LHCN-M2 (cell line): ENCODE measurements at places on chromosomes 13 and 19.

DNA sequence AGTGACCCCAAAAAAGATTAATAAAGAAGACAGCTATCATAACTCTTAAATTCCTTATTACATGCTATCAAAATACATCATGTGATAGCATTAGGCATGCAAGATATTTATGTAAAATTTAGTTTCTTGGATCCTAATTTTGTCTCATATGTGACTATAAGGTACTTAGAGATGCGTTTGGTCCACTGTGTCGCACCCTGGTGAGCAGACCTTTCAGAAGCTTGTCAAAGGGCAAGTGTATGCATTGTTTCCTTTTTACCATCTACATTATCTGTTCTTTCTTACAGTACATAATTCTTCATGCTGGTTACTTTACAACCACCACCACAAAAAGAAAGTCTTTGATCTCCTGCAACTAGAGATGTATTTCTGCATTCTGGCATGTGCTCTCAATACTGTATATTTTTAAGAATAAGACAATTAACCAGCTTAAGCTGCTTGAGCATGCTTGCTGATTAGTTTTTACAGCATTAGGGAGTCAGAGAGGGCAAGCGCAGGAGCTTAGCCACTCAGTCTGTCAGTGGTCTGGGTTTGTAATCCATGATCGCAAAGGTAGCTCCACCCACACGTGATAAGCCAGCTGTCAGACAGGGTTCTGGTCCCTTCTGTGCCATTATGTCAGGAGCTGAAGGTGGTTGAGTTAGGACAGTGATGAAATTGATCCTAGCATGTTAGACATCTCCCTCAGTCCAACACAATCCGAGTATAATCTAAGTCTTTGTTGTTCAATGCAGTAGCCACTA lies 500.9 kb downstream of the MYO16 start:
- DNase-seq: no peak

DNA sequence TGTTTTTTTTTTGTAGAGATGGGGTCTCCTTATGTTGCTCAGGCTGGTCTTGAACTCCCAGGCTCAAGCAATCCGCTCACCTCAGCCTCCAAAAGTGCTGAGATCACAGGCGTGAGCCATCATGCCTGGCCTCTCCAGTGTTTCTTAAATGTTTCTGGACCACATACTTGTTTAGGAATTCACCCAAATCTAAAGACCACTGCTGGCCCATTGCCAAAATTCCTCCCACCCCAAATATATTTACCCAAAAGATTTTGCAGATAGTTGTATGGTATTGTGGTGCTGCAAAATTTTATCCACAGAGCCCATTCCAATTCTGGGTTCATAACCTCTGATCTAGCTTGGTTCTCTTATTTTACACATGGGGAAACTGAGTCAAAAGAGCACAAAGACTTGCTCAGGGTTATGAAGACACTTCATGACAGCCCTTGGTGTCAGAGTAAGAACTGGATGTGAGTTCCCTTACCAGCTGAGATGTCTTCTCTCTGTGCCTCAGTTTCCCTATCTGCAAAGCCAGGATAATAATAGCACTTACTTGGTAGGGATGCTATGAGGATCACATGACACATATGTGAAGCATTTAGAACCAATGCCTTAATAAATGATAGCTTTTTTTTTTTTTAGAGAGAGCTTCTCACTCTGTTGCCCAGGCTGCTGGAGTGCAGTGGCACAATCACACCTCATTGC lies 10.9 kb downstream of the NFILZ start:
- no peak for DNase-seq

- DNase-seq: no peak
Measured at GRCh38 chr19:3323026-3323425, 43.4 kb upstream of the NFIC start.

DNA sequence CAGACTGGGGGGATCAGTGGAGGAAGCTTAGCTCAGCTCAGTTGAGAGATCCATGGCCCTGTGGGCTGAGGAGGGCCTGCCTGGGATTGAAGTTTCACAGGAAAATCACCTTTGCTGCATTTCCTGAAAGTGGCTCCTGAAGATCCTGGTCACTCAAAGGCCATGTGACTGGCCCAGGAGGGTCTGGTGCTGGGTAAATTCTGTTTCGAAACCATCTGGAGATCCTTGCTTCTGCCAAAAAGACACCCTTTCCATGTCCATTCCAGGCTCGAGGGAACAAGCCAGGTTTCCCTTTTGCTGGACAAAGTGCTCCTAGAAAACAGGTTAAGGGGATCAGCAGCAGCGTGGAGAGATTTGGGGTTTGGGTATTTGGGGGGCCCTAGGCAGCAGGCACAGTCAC lies 293.3 kb downstream of the ZNF536 start:
- DNase-seq: no peak

DNA sequence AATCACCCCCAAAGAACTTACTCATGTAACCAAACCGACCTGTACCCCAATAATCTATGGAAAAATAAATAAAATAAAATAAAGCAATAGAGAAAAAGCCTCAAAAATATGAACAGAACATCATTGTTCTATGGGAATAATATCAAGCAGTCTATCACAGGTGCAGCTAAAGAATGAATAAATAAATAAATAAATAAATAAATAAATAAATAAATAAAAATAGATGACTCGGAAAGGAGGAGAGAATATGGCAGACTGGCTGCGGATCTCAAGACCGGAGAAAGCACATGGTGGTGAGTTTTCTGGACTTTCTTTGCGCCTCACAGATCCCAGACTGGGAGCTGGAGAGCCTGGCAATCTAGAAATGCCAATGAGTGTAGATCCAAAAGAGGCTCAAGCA lies 22.4 kb upstream of the CEACAM20 start:
- no peak for DNase-seq

DNA sequence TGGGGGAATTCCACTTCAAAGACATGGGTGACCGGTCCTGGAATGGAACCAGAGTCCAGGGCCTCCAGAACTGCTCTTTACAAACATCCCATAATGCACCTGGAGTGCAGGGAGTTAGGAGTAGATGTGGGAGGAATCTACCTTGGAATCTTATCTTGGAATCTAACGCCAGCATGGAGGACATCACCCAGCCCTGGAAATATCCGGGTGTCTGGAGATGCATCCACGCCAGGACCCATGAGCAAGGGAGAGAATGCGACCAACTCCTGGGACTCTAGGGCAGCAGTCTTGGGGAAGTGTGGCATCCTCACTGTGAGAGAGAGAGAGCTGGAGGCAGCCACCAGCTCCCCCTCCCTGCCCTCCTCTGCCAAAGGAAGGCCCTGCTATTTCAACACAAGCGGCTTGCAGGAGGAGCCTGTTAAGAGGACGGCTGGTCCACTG lies 211.8 kb downstream of the UQCRFS1 start:
- no peak for DNase-seq

- no peak for DNase-seq
Measured at GRCh38 chr13:99955747-99956472, 15.7 kb downstream of the ZIC5 start.

- DNase-seq: peak; percentile 81
Measured at GRCh38 chr19:6530386-6531162, at the start of gene TNFSF9. TSS of gene TNFSF9 (plus strand) at chr19:6531026. CDS start at chr19:6531037, 11 bp downstream.

- DNase-seq: peak; percentile 65
Measured at GRCh38 chr19:51681286-51681941, 11.7 kb upstream of the SPACA6 start.

DNA sequence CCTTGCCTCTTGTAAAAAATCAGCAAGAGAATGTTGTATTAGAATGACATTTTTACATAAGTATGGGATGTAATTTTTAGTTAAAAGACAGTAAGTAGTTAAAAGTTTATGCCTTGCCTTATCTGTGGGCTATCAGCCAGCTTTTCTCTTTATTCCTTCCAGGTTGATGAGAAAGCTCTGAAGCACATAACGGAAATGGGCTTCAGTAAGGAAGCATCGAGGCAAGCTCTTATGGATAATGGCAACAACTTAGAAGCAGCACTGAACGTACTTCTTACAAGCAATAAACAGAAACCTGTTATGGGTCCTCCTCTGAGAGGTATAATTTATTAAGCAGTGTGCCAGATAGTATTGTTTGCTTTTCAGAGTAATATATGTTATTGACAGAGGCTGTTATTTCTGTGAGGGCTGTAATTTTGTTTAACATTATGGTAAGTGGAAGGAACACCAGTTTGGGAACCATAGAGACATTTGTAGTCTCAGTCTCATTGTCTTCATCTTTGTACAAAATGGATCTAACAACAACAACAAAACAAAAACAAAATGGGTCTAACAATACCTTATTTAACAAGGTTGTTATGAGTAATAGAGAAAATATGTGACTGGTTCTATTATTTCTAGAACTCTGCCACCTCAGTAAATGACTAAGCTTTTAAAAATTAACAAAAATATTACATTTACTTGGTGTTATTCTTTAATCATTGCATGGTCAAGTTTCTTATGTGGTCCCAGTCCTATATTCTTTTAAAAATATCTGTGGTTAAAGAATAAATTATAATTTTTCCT lies 112.8 kb downstream of the TDRD3 start:
- DNase-seq: peak; percentile 30

GRCh38 chr13:73063166-73063565 lies 4.4 kb downstream of the KLF5 start:
- no peak for DNase-seq

DNA sequence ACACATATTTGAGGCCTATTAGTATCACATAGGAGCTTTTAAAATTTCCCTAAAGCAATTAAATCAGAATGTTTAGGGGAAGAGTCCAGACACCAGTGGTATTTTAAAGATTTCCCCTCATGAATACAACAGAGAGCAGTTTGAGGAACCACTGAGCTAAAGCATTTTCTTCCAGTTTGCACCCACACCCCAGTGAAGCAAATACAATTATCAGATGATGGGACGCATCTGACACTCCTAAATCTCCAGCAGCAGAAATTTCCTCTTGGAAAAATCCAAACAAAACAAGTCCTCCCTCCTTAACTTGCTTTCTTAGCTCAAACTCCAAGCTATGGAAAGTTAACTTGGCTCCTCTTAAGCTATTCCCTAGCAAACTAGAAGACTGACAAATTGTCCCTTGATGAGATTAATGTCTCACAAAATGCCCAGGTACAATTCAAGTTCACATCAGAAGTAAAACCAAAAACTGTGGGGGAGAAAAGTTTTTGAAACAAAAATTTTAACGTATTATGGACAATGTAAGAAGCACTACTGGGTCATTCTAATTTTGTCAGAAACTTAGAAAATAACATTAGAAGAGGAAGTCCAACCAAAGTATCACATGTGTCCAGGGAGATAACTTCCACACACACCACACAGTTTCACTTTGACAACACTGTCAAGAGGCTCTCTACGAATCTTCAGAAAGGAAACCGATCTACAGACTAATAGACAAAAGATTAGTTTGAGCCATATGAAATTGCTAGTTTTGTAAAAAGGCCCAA lies 74.1 kb downstream of the ABCC4 start:
- no peak for DNase-seq

DNA sequence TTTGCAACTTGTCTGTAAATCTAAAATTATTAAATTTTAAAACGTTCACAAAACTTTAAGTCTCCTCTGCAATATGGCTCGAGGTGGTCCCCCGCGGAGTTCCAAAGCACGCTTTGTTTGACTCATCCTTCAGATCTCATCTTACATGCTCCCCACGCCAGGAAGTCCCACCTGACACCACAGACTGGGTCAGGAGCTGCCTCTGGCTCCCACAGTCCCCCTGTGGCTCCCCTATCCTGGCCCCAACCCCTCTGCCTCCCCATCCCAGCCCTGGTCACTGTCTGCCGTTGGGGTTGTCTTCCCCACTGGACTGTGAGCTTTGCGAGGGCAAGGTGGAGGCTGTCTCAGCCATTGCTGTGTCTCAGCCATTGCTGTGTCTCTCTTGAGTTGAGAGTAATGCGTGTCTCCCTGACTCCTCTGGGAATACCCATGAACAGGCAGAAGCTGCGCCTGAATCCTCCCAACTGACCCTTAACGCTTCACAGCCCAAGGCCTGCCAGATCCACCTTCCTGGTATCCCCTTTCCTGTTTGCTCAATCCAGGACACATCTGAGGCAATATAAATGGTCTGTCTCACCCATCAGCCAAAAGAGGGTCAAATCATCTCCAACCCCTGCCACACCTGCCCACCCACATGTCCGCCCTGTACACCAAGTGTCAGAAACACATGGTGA lies 15.9 kb downstream of the DYRK1B start:
- no peak for DNase-seq

GRCh38 chr13:112261924-112262323 lies 114.2 kb upstream of the SPACA7 start:
- no peak for DNase-seq

DNA sequence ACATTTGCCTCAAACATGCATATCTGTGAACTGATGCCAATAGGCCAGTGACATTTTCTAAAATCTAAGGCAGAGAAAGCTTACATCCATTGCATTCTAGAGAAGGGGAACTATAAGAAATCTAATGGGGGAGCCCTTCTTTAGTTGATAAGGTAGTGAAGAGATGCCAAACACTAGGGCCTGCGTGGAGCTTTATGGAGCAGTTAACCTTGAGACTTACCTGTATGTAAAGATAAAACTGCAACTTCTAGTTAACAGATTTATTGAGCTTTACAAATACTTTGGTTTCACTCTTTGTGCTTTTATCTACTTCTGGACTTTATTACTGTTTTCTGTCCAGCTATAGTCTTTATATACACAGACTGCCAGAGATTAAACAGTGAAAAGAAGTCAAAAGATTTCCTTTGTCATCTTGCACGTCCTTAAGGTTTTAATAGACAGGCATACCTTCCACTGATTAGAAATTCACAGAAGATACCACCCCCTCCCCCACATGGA lies 457.6 kb downstream of the KLF12 start:
- no peak for DNase-seq

DNA sequence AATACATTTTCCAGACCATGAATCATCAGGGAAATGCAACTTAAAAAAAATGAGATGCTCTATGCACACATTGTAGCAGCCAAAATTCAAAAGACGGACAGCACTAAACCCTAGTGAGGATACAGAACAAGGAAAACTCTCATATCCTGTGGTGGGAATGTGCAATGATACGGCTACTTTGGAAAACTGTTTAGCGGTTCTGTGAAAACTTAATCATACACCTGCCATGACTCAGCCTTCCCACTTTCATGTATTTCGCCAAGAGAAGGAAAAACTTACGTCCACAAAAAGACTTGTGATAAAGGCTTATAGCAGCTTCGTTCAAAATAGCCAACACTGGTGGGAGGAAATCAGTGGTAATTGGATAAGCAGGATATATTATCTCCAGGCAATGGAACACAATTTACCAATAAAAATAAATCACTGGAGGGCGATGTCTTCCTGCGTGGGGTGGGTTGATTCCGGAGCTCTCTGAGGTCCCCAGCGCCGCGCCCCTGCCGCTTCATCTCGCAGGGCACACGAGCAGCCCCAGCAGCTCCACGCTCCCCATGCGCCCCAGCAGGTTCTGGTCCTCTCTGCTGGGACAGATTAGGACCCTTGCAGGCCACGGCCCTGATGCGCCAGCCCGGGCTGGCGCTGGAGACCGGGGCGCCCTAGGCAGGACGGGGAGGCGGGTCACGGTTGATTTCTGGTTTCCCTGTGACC lies 97.2 kb upstream of the ARHGEF7 start:
- DNase-seq: no peak

DNA sequence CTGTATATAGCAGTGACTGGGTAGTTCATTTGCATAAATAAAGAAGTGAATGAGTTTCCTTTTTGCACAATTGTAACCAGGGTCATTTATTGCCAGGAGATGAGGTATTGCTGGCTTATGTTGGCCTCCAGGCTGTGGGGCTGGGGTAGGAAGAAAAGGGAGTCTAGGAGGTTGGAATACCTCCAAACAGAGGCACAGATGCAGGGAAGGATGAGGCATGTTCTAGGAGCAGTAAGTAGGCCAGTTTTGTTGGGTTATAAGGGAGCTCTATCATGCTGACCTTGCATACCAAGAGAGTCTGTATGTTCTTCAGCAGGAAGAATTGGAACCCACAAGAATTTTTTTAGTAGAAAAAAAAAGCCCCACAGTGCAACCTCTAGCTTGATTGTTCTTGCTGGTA lies 17.2 kb upstream of the CYSLTR2 start:
- DNase-seq: no peak

- no peak for DNase-seq
Measured at GRCh38 chr13:92512852-92513251, 713.8 kb upstream of the GPC6 start.
